ENCODE measurements at places on chromosomes 6 and 20.

DNA sequence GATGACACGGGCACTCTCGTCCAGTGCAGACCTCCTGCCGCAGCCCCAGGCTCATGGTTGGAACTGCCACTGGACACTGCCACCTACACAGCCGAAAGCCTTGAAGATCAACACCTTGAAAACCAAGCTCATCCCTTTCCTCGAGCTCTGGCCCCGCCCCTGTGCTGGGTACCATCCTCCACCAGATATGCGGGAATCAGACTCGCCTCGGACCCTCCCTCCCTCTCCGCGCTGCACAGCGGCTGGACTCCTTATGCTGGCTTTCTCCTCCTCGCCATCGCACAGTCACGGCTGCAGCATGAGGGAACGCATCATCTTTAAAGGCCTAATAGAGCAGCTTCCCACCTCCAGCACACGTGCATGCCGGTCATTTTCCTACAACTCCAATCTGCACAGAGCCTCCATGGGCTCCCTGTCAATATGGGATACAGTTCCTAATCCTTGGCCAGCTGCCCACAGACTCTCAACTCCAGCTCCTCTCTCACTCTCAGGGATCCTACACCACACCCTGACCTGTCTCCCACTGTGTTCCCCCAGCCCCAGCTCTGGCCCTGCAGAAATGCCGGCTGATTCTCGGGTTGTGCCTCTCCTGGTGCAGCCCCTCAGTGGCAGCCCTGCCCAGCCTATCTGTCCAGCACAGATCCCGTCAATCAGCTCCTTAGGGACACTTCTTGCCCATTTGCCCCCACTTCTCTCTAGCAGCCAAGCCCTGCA, 23.2 kb downstream of the TXNDC5 start:
- no peak for DNase-seq

- DNase-seq: no peak
These were observed 36.6 kb downstream of the CITED2 start for GRCh38 chr6:139337830-139338229.

DNA sequence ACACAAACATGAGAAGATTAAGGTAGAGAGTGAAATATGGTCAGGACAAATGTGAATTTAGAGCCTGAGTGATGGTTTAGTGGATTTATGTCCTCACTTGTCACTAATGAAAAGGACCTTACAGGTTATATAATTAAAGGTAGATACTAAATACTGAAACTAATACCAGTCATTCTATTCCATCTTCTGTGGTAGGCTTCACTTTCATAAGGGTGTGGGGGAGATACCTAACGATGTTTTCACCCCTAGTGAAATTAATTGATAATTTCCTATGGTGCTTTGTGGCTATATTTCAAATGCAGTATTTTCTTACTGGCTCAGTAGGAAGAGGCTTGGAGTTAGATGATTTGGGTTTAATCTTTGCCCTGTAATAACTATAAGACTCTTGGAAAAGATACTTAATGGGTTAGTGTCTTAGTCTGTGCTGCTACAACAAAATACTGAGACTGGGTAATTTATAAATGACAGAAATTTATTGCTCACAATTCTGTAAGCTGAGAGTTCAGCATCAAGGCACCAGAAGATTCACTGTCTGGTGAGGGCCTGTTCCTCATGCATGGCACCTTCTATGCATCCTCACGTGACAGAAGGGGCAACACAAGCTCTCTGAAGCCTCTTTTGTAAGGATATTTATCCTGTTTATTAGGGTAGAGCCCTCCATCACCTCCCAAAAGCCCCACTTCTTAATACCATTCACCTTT, 21.3 kb downstream of the RNF217 start:
- DNase-seq: no peak

DNA sequence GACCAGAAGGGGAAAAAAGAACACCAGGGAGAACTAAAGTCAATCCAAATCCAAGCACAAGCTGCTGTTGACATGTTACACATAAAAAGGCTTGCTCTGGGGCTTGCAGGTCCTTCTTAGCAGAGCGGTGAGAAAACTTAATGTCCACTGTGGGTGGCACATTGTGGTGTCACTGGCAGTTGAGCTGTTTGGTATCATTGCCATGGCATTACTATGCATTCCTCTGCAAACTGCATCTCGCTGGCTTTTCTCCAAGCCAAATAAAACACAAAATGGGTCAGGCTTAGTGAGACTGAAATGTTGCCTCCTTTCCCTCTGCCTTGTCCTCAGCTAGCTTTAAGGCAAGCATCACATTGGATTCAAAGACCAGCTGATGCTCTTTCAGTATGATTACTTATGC, 40.9 kb downstream of the LY86 start:
- DNase-seq: no peak

GRCh38 chr20:48536206-48536605, 291.6 kb downstream of the PREX1 start:
- DNase-seq: no peak

DNA sequence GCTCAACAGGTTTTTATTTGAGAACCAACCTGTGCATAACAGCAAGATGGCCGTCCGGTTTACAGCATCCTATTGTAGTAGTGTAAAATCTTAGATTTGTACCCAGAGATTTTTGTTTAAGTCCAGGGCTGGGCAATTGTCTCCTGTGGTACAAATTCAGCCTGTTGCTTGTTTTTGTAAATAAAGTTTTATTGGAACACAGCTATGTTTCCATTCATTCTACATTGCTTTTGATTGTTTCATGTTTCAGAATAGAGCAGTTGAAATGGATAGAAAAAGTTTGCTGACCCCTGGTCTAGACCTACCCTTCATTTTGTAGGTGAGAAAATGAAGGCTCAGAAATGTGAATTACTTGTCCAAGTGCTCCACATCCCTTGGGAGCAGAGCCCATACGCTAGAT, 8.5 kb downstream of the SMPDL3A start:
- no peak for DNase-seq

- no peak for DNase-seq
These were observed 10.4 kb downstream of the HIVEP2 start for GRCh38 chr6:142934599-142934998.

DNA sequence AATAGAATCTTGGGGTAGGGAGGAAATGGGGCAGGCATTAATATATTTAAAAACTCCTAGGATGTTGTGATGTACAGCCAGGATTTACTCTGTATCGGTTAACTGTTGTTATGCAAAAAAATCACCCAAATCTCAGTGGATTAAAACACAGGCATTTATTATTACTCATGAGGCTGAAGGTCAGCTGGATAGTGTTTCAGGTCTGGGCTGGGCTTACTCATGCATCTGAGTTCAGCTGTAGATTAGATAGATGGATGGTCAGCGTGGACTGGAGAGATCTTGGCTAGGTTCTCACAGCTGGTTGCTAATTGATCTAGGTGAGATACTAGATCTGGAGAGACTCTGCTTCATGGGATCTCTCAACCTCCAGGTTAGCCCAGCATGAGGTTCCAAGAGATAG, 131.4 kb downstream of the BTBD3 start:
- DNase-seq: no peak

GRCh38 chr6:30883685-30884520, at the start of gene DDR1:
DDR1 (plus strand) TSS chr6:30884519; CDS start chr6:30888730, 4,211 bp downstream.
- no peak for DNase-seq

- DNase-seq: no peak
These were observed 16.7 kb downstream of the NEDD9 start for GRCh38 chr6:11215773-11216172.

GRCh38 chr6:92977018-92977417, 442.3 kb downstream of the EPHA7 start:
- DNase-seq: no peak

GRCh38 chr6:16651871-16652270, 109.4 kb downstream of the ATXN1 start:
- no peak for DNase-seq

- no peak for DNase-seq
These were observed 51.9 kb upstream of the UBR2 start for GRCh38 chr6:42511803-42512422.
